Panc1 (cell line): ENCODE measurements at places on chromosomes 12 and 14.

- DNase-seq: no peak
These were observed 875.7 kb upstream of the USP15 start for GRCh38 chr12:61384511-61384910.

- no peak for DNase-seq
These were observed 87.8 kb upstream of the BTG1 start for GRCh38 chr12:92233346-92234015.

DNA sequence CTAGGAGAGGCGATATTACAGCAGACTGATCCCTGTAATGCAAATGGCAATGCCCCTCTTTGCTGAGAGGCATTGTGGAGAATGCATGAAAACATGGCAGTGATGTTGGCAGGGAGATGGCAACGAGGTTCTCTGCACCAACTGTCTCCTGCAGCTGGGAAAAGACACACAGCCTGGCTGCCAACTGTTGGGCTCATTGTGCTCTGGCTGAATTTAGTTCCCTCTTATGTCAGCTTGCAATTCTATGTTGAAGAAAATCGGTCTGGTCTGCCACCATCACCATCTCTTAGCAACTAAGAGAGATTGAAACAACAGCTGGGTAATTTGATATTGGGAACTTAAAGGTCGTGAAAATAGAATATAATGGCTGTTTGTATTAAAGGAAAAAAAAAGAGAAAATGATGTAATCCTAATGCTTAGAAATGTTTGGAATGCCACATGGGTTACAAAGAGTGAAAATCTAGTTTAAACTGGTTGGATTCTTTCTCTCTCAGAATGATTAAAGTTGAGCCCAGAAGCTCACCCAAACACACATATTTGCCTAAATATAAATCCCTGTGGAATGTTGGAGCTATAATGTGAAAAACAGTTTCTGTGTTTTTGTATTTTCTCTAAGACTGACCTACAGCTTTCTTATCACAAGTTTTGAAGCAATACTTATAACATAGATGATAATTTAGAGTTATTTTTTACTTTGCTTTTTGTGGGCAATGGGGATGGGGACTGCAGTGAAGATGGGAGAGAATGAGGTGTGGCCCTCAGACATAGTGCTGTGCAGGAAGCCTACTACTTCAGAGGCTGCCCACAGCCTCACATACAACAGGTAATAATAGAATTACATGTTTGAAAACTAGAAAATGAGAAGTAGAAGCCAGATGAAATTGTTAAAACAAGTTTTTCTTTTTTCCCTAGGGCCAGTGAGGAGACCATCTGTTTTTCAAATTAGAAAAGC lies 143.7 kb downstream of the AKAP6 start:
- no peak for DNase-seq

DNA sequence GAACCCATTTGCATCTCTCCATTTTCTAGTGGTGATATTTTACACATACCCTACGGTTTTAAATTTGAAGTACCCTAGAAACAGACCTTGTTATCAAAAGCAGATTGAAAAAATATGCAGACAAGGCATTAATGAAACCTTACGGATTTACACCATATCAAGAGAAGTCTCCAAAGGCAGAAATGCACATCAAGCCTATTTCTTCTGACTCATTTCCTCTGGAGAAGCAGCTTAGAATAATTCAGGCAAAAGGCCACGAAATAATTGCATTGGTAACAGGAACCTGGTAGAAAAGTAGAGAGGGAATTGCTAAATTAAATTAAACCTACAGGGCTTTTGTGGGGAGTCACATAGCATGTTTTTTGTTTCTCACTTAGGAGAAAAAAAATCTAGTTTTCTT lies 34.7 kb downstream of the KICS2 start:
- no peak for DNase-seq

DNA sequence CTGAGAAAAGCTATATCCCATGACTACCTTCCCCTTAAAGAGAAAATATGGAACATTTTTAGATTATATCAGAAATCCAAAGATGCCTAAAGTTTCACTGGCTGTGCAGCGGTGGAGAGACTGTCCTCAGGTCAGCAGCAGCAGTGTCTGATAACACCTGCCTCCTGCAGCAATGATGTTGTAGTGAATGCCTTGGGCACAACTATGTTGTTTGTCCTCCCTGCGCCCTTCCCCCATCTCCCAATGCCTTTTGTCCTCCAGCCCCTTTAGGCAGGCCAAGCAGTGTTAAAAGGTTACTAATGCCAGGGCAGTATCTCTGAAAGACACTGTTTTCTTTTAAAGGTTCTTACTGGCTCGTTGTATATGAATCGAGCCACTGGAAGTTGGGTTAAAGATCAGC lies 13.2 kb downstream of the RTRAF start:
- DNase-seq: no peak

- no peak for DNase-seq
These were observed 45.5 kb downstream of the YEATS4 start for GRCh38 chr12:69404851-69405565.

DNA sequence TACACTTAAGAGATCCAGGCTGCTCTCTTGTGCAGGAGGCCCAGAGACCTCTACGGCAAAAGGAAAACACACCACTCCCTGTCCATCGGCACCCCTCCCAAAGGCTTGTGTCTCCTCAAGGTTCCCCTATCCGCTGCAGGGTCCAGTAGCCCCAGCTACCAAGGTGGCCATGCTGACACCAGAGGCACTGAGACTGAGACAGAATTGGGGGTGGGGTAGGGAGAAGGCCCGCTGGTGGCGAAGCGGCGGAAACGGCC lies 590 bp downstream of the DDIT3 start:
- no peak for DNase-seq

DNA sequence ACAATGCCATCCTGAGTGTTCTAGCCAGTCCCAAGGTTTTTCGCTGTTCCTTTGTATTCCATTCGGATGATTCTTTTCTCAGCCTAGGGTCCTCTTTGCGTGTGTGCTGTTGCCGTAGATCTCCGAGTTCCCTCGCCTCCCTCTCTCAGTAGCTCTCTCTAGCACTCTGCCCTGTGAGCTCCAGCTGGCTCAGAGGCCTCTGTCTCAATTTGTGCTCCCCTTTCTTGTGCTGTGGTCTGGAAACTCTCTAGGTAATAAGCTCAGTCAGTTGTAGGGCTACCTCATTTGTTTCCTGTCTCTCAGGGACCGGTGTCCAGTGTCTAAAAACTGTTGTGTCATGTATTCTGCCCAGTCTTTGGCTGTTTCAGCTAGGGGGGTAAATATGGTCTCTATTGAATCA lies 179.3 kb downstream of the PCNX1 start:
- DNase-seq: no peak

GRCh38 chr12:58703866-58704265 lies 216.4 kb downstream of the LRIG3 start:
- DNase-seq: no peak

DNA sequence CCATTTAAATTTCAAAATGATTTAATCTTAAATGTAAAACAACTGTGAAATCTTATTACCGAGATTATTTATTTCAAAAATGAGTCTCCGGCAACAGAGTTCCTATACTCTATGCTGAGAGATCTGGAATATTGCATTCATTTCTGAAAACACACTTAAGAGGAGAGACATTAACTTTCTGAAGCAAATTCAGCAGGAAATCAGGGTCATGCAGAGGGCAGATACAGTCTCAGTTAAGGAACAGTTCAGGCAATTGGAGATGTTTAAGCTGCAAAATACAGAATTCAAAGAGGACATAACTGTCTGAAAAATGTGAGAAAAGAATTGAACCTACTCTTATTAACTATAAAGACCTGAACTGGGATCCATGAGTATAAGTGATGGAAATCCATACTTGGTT lies 320.7 kb downstream of the PAWR start:
- no peak for DNase-seq
